ENCODE measurements at places on chromosomes 5 and 9.

DNA sequence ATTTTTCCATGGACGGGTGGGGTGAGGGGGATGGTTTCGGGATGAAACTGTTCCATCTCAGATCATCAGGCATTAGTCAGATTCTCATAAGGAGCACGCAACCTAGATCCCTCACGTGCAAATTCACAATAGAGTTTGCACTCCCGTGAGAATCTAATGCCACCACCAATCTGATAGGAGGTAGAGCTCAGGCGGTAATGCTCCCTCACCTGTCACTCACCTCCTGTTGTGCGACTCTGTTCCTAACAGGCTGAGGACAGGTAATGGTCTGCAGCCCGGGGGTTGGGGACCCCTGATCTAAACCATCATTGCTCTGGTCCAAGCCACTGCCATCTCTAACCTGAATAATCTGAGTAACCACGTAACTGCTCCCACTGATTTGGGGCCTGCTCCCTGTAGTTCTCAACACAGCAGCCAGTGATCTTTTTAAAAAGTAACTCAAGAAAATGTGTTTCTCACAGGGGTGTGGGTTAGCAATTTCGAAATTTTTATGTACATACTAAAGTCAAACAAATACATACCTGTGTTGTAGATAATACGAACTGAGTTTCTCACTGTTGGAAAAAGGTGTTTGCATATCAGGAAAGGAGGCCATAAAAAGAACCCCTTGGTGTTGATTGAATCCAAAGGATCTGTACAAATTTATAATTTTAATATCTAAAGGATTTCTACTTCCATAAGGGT lies 11.2 kb upstream of the IL13 start:
- no peak for DNase-seq

DNA sequence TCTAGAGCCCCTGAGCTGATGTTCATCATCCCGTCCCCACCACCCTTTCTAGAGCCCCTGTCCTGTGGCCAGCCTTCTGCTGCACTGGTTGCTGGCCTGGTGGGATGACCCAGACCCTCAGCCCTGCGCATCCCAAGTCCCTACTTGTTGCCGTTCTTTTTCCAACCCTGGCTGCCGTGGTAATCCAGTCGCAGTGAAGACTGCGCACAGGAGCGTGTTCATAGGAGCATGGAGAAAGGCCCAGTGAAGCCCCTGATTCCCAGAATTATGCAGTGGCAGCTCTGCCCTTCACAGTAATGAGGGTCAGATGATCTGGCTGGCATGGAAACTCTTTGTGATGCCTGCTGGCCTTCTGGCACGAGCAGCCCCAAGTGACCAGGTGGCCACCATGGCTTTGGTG lies 183.3 kb downstream of the CACNA1B start:
- DNase-seq = no peak

DNA sequence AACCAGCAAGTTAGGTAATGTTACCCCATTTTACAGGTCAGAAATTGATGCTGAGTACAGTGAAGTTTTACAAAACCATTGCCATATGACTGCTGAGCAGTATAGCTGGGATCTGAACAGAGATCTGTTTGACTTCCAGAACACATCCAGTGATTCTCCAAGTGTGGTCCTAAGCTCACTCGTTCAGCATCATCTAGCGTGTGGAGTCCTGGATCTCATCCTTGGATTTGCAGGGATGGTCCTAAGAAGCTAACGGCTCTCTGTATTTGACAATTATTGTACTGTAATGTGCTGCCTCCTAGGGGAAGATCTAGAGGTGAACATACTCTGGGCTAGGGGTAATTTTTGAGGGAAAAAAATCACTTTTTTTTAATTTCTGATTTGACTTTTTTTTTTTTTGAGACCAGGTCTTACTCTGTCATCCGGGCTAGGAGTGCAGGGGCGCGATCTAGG lies 1.4 kb downstream of the SLC26A2 start:
- no peak for DNase-seq

- DNase-seq = no peak
These were observed 80.0 kb downstream of the MAN2A1 start for GRCh38 chr5:109769597-109770291.

- DNase-seq = no peak
These were observed 94.9 kb downstream of the PCDH1 start for GRCh38 chr5:141783005-141783946.

DNA sequence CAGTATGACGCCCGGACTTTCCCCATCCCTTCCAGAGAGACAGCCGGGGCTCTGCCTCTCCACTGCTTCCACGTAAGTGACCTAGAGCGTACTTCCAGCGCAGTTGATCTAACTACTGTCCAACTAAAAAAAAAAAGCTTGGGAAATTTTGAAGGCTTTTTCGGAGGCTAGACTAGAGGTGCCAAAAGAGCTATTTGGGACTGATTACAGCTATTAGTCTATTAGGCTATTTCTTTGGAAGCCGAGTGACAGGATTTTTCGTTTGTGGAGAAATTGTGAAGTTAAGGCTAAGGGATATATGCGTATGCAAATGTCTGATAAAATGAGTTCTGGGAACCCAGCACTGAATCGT lies 1.5 kb downstream of the CCNO start:
- no peak for DNase-seq

DNA sequence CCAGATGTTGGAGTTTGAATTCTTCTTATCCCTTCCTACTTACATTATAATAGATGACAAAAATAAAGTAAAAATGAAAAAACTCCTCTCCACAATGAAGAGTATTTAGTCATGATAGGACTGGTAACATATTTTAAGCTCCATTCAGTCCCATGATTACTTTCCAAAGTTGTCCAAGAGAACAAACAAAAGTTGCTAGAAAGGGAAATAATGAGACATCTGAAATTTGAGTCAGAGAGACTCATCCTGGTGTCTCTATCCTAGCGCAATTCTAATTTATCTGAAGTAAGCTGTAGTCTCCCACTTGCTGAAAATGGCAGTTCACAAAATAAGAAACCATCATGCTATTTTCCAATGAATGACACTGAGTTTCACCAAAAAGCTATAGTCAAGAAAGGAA lies 152.2 kb downstream of the BNC2 start:
- DNase-seq = no peak

- peak; percentile 70 for DNase-seq
These were observed 73.2 kb downstream of the PIK3R1 start for GRCh38 chr5:68288707-68289134.

DNA sequence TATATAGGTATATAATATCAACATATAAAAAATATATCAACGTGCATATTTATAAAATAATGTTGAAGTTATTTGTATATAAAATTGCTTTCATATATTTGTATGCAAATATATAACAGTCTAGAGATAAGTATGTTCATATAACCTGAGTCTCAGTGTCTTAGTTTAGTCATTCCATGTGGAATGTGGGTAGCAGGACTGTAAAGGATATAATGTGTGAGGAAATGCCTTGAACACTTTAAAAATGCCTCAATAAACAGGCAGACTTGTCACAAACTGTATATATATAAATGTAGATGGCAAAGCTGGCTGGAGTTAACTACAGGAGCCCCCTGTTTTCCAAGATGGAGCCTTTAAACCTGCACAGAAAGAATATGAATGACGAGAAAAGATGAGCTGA lies 48.4 kb downstream of the CCDC125 start:
- DNase-seq = no peak

- DNase-seq = no peak
These were observed 3.2 kb downstream of the ROR2 start for GRCh38 chr9:91946653-91947488.

- DNase-seq = no peak
These were observed 203.4 kb upstream of the SEMA6A start for GRCh38 chr5:116778032-116778431.

DNA sequence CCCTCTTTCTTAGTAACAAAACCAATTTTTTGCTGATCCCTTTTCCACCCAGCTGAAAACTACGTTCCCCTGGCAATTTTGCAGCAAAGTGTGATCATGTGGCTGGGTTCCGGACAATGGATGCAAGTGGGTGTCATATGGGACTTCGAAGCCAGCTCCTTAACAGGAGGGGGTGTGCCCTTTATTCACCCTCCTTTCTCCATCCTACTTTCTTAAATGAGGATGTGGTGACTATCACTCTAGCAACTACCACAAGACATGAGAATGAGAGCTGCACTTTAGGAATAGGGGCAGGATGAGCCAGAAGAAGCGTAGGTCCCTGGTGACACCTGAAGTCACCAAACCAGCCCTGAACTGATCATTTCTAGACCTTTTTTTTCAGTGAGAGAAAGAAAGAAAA lies 58.9 kb downstream of the IRF1 start:
- DNase-seq = no peak

DNA sequence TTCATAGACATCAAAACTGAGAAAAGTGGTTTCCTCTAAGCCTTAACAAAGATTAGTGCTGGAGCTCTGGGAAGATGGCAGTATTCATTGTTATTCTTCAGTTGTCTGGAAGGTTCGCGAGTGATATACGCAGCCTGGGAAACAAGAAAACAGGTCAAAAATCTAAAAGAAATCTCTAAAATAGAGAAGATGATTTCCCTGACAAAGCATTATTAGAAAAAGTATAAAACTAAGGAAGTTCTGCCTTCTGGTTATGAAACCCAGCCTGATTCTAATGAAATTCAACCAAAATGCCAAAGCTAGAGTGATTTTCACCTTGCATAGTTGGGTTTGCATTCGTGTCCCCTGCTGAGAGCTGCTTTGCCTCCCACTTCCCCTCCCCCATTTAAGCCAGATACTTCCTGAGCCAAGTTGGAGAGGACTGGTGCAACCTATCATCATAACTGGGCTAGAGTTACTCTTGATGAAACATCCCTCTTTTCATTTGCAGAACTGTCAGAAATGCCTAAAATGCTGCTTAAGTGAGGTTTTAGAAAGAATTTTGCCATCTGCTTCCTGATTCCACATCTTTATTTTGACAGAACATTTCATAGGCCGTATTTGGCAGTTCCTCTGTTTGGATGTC lies 48.4 kb downstream of the NDFIP1 start:
- DNase-seq = no peak

DNA sequence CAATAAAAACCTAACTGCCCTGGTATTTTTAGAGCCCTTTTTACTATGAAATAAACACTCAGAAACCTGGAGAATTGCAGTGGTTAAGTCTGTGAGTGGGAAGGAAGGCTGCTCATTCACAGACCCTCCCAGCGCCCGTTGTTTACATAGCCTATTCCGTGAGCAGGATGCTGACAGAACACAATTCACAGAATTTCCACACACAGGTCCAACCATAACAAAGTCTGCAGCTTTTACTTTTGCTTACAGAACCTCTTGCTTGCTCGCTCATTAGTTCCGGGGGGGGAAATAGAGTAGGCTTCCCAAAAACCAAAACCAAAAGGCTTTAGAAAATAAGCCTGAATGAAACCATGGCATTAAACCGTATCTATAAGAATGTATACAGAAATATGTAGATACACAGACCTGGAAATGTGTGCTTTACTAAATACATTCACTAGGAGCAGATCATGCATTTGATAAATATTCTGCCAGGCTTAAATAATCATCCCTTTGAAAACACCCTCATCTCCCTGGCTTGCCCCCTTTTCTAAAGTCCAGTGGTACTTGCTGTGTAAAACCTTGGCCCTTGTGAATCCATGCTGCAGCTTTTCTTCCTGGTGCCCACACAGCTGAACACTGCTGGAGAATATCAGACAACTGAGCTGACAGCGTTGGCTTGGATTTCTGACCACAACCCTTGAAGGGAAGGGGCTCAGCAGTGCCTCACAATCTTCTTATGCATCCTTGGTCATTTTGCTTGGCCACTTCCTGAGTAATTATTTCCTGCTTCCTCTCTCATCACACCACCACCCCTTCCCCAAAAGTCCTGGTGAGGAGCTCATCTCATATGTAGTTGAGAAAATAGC lies 128.0 kb downstream of the FANCC start:
- no peak for DNase-seq

DNA sequence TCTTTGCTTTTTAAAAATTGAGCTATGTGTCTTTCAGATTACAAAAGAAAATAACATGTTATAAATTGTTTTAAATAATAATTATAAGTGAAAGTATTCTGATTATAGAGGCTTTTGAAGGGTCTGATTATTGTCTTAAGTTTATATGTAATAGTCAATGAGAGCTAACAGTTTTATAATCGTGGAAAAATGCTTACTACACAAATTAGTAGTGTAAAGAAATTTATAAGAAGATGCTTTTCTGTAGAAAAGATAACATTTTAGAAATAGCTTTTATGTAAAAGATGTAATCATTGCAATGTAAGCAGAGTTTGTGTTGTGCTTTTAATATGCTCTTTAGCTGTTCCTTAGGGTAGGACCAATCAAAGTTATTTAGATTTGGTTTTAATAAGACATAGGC lies 18.6 kb downstream of the RBM27 start:
- no peak for DNase-seq

DNA sequence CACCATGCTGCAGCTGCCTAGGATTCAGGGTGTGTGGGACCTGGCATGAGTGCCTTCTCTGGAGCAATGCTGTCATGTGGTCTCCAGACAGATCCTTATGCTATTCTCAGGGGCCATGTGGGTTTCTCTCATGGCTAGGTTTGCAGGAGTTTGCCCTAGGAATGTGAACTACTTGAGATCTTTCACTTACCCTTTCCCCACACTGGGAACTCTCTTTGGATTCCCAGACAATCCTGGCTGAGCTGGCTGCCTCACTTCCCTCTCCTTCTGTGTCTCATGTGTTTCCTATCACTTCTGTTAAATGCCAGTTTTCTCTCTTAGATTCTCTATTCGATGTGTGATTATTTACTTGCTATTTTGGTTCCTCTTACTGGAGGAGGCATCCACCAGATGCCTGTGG lies 270.2 kb upstream of the RASA1 start:
- DNase-seq = no peak

- DNase-seq = no peak
These were observed 111.2 kb upstream of the HAPLN1 start for GRCh38 chr5:83831834-83832233.

DNA sequence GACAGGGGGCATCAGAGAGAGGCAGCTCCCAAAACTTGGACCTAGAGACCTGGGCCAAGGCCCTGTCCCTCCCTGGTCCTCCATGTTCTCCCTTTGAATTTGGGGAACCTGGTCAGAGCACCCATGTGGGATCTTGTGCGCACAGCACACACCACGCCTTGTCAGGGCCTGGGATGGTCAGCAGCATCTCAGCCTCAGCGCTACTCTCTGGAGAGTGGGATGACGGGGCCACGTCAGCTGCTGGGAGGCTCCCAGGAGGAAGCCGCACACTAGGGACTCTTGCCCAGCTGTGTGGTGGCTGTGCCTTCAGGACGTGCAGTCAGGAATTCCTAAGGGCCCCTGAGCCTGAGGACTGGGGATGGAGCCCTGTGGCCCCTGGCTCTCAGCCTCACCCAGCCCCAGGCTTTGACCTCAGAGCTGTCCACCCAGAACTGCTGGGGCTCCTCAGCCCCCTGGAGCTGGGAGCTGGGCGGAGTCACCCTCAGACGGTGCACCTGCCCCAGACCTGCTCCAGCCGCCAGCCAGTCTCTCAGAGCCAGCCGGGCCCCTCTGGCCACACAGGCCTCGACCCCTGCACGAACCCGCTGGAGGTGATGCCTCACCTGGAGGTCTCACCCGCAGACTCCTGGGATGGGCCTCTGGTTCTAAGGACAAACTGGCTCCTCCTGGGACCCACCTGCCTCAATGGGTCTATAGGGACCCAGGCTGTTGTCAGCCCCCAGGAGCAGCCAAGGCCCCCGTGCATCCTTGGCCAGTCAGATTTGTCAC lies 38.3 kb upstream of the EGFL7 start:
- DNase-seq = no peak

GRCh38 chr5:94908889-94909480 lies 290.5 kb downstream of the SLF1 start:
- no peak for DNase-seq

GRCh38 chr5:126139773-126140172 lies 283.4 kb upstream of the GRAMD2B start:
- DNase-seq = no peak

GRCh38 chr9:125409637-125410521 lies 148.3 kb downstream of the GAPVD1 start:
- DNase-seq = no peak

All from liver (tissue), 10 donors.